Tibial nerve (tissue), 4 donors: ENCODE measurements at places on chromosomes 2 and 18. TPM values are rescaled to one million over a fixed set of nuclear protein-coding genes. Genes with fewer than 3 reads are reported as not detected.

DNA sequence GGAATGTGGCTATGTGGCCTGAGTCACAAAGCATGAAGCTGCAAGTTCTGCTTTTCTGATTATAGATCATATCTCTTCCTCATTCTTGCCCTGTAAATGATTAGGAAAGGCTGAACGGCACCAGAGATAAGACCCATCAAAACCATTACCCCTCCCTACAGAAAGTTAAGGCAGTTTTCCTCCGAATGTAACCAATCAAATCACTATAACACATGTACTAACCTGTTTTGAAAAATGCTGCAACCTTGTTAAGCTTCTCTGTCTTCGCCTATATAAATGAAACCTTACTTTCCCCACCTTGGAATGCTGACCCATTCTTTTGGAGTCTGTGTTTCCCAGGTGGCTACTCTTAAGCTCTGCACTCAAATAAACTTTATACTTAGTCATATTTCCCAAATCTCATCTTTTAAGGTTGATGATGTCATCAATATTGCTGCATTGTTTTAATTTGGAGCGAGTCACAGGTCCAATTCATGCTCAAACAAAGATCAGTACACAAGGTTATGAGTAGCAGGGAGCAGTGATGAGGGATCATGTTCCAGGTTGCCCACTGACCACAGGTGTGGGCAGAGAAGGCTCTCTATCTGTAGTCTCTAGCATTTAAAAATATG is 662.3 kb downstream of the IRS1 start:
- no peaks in the 10 kb centered on the region for H3K36me3 ChIP-seq
- H3K4me1 ChIP-seq = no peaks in the 10 kb centered on the region
- H3K27me3 ChIP-seq = no peaks in the 10 kb centered on the region
- no peak for DNase-seq
- H3K4me3 ChIP-seq = no peak overlapping the region
- no peak overlapping the region for H3K27ac ChIP-seq

DNA sequence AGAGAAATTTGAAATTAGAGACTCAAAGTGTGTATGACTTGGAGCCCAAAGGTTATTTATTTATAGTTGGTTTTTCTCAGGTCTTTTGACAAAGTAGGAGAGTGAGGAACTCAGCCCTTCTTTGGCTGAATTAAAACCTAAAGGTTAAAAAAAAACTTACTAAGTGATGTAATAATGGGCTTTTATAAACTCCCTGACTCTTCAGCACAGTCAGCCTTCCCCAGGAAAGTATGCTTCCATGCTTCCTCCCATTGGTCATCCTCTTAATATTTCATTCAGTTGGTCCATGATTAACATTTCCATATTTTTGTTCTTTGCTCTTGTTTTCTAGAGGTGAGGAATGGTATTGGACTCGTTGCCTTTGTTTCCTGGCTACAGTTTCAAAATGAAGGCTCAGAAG is 7.2 kb downstream of the ARPC2 start:
- H3K36me3 ChIP-seq = peaks cover 7% of the 10 kb centered on the region
- no peak overlapping the region for H3K27ac ChIP-seq
- DNase-seq = no peak
- no peak overlapping the region for H3K4me3 ChIP-seq
- H3K27me3 ChIP-seq = no peaks in the 10 kb centered on the region
- peaks cover 82% of the 10 kb centered on the region for H3K4me1 ChIP-seq

- H3K27me3 ChIP-seq = no peaks in the 10 kb centered on the region
- no peak overlapping the region for H3K4me3 ChIP-seq
- H3K4me1 ChIP-seq = peaks cover 11% of the 10 kb centered on the region
- no peak for DNase-seq
- no peak overlapping the region for H3K27ac ChIP-seq
- no peaks in the 10 kb centered on the region for H3K36me3 ChIP-seq
These were observed 62.4 kb downstream of the DGKD start for GRCh38 chr2:233416706-233417105.

DNA sequence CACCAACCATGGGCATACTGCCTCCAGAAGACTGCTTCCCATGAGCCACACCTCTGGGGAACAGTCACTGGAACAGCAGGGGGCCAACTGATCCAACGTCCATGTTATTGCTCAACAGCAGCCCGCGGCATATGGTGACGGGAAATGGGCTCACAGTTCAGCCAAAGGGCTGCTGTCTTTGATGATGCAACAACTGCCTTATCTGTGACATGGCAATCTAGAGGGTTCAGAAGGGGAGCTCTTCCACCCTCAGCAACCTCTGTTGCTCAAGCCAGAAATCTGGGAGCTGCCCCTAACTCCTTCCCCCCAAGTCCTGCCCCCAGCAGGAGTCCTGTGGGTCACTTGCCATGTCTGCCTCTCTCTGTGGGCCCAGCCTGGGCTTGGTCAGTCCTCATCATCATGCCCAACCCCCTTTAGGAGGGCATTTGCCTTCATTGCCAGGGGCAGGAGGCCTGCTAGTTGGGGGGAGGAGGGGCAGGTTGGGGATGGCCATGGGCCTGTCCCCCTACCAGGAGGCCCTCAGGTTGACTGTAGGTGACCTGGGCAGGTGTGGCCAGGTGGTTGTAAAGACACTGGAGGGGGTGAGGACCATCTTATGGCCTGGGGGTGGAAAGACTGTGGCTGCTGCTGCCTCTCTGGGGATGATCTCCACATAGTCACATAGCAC is 212.9 kb downstream of the CYP26B1 start:
- no peaks in the 10 kb centered on the region for H3K36me3 ChIP-seq
- no peaks in the 10 kb centered on the region for H3K27me3 ChIP-seq
- peaks cover 19% of the 10 kb centered on the region for H3K4me1 ChIP-seq
- no peak overlapping the region for H3K4me3 ChIP-seq
- H3K27ac ChIP-seq = peak overlapping the region; percentile 15
- no peak for DNase-seq

- no peaks in the 10 kb centered on the region for H3K27me3 ChIP-seq
- H3K27ac ChIP-seq = no peak overlapping the region
- H3K4me1 ChIP-seq = no peaks in the 10 kb centered on the region
- no peak for DNase-seq
- no peaks in the 10 kb centered on the region for H3K36me3 ChIP-seq
These were observed 33.9 kb upstream of the ATIC start for GRCh38 chr2:215277944-215278343.

DNA sequence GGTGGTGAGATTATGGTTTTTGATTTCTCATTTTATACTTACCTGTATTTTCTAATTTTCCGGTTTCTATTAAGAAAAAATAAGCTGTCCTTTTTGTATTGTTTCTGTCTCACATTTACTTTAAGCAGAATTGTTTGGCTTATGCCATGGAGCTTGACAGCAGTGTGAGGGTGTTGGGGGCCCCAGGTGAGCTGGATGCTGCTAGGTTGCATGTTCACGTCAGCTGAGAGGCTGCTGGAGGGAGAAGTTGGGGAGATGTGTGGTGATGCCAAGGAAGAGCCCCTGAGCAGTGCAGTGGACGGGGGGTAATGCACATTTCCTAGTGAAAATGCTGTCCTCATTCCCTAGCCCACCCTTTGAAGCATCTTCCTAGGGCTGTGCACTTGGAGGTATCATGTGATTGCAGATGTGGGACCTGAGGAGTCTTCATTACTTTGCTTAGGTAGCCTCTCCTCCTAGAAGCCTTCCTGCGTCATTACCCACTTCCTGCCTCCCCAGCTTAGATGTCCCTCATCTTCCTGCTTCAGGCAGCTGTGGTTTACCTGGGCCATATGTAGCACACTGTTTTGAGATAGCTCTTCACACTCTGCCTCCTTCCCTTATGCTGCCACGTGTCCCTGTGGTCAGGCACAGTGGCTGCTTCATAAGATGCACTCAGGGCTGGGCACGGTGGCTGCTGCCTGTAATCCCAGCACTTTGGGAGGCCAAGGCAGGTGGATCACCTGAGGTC is 16.2 kb downstream of the ATG16L1 start:
- H3K36me3 ChIP-seq = peaks cover 2% of the 10 kb centered on the region
- no peaks in the 10 kb centered on the region for H3K27me3 ChIP-seq
- no peak for DNase-seq
- peak overlapping the region; percentile 72 for H3K27ac ChIP-seq

GRCh38 chr2:76813084-76813483 is 709.1 kb downstream of the LRRTM4 start:
- no peak for DNase-seq
- H3K4me3 ChIP-seq = no peak overlapping the region
- H3K27me3 ChIP-seq = no peaks in the 10 kb centered on the region
- no peaks in the 10 kb centered on the region for H3K4me1 ChIP-seq
- no peak overlapping the region for H3K27ac ChIP-seq

GRCh38 chr18:53411511-53411910 is 813.0 kb downstream of the MBD2 start:
- no peak overlapping the region for H3K27ac ChIP-seq
- H3K36me3 ChIP-seq = no peaks in the 10 kb centered on the region
- no peak overlapping the region for H3K4me3 ChIP-seq
- no peaks in the 10 kb centered on the region for H3K4me1 ChIP-seq
- no peaks in the 10 kb centered on the region for H3K27me3 ChIP-seq

DNA sequence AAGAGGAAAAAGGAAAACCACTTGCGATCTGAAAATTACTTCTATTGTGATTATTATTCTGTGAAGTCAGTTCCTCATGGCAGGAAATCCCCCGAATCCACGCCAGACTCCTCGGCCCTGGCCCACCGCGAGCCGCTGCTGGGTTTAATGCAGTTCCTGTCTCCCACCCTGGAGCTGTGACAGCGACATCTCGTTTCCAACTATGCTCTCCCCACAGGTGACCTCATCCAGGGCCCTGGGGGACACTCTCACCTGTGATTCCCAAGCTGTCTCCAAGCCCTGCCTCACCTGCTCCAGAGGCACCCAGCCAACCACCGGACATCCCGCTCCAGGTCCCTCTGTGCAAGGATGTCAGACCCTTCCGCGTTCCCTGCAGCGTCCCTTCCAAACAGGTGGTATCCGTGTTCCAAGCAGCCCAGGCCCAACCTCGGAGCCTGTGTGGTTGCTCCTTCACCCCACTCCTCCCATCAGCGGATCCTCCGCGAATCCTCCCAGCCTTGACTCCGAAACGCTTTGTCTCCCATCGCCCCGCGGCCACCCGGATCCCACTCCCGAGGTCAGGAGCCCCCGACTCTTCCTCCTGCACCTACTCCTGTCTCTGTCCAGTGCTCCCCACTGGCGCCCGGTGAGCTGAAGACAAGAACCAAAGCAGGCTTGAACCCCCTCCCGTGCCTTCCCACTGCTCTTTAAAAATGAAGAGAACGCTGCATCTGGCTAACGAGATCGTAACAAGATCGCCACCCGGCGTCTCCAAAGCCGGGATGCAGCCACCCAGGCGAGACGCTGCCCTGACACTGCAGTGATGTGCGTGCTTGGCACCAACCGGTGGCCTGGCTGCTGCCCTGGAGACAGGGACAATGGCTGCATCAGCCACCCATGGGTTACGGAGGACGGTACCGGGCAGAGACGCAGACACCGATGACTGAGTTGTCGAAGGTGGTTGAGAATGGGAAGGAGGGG is 96.5 kb downstream of the NDUFA10 start:
- H3K4me1 ChIP-seq = no peaks in the 10 kb centered on the region
- no peak for DNase-seq
- no peak overlapping the region for H3K4me3 ChIP-seq
- H3K27ac ChIP-seq = no peak overlapping the region

DNA sequence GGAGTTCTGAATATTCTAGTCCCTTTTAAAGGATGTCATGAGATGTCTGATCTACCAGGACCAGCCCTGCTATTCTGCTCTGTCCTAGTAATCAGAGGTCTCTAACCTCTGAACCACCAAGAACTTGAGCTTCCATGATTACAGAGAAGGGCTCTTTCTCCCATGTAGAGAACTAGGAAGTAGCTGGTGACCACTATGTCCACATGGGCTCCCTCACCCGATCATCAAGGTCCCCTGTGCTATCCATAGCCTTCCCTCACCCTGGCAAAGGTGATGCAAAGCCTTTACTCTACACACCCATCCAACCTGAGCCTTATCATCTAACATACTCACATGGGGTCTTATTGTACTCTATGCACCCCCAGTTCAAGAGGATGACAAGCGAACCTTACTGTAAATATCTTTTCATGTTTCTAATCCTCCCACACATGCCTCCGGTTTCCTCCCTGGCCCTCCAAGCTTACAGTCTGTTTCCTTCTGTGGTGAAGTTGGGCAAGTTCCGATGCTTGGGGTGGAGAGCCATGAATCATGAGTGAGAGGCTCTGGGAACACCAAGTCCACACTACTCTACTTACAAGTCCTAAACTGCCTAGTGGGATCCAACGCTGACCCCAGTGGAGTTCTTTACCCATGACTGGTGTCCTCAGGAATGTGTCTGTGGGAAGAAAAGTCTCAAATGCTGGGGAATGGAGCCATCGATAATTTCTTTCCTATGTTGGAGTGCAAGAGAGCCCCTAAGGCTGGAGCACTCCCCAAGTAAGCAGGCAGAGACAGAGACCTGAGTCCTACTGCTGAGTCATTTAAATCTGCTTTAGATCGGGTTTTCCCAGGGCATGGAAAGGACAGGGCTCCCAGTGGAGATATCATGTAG is 73.3 kb upstream of the KLF7 start:
- H3K27ac ChIP-seq = no peak overlapping the region
- no peaks in the 10 kb centered on the region for H3K36me3 ChIP-seq
- DNase-seq = peak; percentile 21
- H3K27me3 ChIP-seq = no peaks in the 10 kb centered on the region

GRCh38 chr2:156110890-156111289 is 221.6 kb downstream of the NR4A2 start:
- no peaks in the 10 kb centered on the region for H3K4me1 ChIP-seq
- no peak for DNase-seq
- no peak overlapping the region for H3K4me3 ChIP-seq
- H3K36me3 ChIP-seq = no peaks in the 10 kb centered on the region
- H3K27me3 ChIP-seq = no peaks in the 10 kb centered on the region

- no peaks in the 10 kb centered on the region for H3K27me3 ChIP-seq
- H3K36me3 ChIP-seq = no peaks in the 10 kb centered on the region
- H3K27ac ChIP-seq = no peak overlapping the region
- H3K4me1 ChIP-seq = no peaks in the 10 kb centered on the region
- no peak overlapping the region for H3K4me3 ChIP-seq
These were observed 756.7 kb downstream of the SOCS6 start for GRCh38 chr18:71045331-71046065.

DNA sequence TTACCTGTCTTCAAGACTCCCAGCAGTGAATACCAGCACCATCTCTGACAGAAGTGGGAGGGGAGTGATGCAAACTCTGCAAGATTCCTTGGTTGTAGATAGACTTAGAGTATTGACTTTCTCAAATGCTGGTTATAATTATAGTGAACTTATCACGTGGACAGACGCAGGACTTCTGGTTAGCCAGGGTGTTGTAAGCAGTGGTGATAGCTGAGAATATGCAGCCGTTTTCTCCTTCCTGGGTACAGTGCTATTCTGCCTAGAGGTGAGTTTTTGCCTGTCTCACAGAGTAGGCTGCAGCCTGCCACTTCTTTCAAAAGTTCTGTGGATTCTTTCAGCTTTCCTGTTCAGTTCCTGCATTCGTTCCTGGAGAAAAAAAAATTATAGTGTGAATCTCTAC is 733 bp upstream of the CXCR2 start:
- no peak overlapping the region for H3K4me3 ChIP-seq
- no peaks in the 10 kb centered on the region for H3K36me3 ChIP-seq

- no peaks in the 10 kb centered on the region for H3K4me1 ChIP-seq
- no peaks in the 10 kb centered on the region for H3K27me3 ChIP-seq
- no peaks in the 10 kb centered on the region for H3K36me3 ChIP-seq
- no peak for DNase-seq
These were observed 51.4 kb upstream of the MAP4K3 start for GRCh38 chr2:39488450-39488849.

Gene ANKRD36
- total RNA-seq = 58.0 TPM

Gene GDF7
- total RNA-seq = 16.2 TPM

Gene SETBP1
- 40.8 TPM for total RNA-seq

Gene CREG2
- not detected for total RNA-seq

Gene CROCC2
- 1.2 TPM for total RNA-seq
